ENCODE measurements at places on chromosomes 1 and 21.
A peak's percentile ranks its signal among the peaks of the same experiment; 100 is the strongest.

DNA sequence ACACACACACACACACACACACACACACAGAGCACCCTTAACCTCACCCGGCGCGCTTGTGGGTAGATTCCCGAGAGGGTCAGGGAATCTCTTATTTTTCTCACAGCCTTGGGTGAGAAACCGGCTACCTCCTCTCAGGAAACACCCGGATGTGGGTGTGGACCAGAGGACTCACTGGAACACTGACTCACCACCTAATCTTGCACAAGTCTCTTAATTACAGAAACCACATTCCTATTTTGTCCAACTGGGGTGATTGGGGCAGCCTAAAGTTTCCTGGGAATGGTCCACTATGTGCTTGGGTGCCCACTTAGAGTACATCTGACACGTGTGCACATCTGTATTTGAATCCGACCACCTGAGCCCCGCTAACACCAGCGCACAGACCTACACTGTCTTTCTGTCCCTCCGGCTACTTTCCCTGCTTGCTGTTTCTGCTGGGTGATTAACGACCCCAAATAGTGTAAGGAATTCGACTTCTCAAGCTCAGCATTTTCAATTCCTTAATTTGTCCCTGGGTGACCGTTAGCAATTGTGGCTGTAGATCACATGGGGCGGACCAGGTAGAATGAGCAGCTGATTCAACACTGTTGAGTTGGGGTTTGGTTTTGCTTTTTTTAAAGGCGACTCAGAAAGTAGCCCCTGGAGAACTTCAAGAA, 14.0 kb upstream of the TBX15 start:
- no peak for DNase-seq

- no peak for DNase-seq
These were observed 54.6 kb downstream of the NENF start for GRCh38 chr1:212487286-212487685.

DNA sequence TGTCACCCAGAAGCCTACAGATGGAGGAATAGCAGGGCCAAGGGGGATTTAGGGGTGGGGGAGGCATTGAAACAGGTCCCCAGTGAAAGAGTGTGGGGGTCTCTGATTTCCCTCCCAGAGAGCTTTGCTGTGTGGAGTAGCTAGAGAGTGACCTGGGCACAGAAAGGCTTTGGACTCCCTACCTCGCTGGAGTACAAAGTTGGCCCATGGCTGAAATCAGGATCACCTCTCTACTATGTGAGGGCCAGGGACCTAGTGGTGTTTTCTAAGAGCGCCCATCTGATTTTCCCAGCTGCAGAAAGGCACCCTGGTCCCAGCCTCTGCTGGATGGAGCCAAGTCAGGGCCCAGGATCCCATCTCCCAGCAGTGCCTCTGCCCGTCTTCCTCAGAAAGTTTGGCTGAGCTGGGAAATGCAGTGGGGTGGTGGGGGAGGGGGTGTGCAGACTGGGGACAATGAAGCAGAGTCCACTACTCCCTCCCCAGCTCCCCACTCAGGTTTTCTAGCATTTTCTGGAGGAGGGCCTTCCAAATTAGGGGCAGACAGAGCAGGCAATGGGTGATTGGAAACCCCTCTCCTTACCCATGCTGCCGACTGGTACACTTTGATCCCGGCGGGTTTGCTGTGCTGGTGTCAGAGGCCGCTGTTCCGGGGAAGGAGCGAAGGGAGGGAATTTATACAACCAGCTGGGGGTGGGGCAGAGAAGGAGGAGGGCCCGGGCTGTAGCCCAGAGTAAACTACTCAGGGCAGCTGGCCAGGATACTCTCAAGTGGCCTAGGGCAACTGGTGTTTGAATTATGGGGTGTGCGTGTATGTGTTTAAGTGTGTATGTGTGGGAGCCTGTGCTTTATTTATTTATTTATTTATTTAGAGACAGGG, at the start of gene SELENBP1:
TSS of gene SELENBP1 (minus strand) at position 648 of the 877 bp plus-strand sequence. CDS start at position 584, 64 bp downstream.
- DNase-seq = peak; percentile 91

DNA sequence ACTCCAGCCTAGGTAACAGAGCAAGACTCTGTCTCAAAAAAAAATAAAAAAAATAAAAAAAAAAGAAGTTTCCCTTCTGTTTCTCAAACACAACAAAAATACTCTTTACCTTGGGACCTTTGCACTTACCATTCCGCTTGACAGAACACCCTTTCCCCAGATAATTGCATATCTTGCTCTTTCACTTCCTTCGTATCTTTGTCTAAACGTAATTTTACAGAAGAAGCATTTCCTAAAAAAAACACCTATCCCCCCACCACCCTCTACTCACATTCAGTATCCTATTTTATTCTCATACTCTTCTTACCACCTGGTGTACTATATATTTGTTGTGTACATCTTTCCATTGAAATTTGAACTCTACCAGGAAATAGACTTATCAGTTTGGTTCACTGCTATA, 32.7 kb downstream of the ASH1L start:
- no peak for DNase-seq

- no peak for DNase-seq
These were observed 15.3 kb downstream of the UCK2 start for GRCh38 chr1:165842671-165843129.

DNA sequence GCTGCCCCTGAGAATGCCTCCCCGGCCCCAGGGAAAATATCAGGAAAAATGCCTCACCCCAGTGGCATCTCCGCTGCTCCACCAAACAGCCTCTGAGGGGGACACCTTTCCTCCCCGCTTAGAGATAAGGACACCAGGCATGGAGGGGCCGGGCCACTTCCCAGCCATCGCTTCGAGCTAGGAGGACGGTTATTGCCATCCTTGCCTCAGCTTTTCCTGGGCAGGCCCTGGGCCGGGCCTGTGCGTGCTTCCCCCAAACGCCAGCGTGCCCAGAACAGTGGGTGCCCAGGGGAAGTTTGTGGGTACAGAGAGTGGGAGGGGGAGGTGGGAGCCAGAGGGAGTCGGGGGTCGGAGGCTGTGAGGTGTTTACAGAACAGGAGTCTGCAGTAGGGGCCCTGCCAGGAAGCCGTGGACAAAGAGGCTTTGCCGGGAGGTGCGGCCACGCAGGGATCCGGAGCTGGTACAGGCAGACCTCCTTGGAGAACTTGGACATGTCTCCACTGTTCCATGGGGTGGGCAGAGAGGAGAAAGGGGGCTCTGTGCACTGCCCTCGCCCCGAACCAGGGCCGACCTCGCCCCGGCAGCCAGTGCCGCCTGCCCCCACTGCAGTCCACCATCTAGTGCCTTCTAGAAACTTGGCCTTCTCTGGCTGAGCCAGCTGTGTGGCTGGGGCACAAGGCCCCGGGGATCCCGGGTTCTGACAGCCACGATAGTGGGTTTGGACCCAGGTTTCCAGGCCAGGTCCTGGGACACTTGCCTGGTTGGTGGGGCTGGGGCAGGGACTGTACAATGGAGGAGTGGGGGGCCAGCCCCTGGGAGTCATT, 33.5 kb upstream of the TTC34 start:
- no peak for DNase-seq

DNA sequence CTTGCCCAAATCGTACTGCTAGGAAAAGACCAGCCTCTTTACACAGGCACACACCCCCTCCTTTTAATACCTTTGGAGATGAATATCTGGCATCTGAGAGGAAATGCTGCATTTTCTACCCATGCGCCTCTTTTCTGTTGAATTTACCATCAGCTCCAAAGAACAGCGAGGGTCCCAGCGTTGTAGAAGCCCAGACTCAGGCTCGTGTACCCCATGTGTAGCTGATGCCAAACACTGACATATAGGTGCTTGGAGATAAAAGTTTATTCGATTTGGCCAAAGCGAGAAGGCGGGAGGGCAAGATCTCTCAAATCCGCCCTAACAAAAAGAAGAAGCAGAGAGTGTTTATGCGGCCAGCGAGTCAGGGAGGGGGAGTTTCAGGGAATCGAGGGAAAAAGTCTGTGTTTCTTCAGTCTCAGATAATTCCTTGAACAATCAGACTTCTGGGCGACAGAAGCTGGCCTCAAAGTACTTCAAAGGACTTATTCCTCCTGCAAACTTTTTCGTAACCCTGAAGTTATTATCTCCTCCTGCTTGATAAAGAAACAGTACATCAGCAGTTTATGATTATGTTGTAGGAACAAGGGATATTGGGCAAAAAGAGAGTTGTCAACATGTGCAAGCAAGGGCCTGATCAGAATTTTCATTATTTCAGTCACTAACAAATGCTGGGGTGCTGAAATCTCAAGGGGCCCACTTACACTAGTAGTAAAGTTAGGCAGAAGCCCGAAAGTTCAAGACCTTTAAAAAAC, 642 bp upstream of the CREG1 start:
- no peak for DNase-seq

All from mesenteric fat pad (tissue), 1 donor.